HCEC 1CT (cell line): ENCODE measurements at places on chromosomes 13 and 19.

- DNase-seq: no peak
Measured at GRCh38 chr19:20444202-20444885, 121.2 kb downstream of the ZNF737 start.

- DNase-seq: no peak
Measured at GRCh38 chr19:44748426-44749254, at the start of gene BCL3. TSS of gene BCL3 (plus strand) at chr19:44748708. CDS start at chr19:44748791, 83 bp downstream.

DNA sequence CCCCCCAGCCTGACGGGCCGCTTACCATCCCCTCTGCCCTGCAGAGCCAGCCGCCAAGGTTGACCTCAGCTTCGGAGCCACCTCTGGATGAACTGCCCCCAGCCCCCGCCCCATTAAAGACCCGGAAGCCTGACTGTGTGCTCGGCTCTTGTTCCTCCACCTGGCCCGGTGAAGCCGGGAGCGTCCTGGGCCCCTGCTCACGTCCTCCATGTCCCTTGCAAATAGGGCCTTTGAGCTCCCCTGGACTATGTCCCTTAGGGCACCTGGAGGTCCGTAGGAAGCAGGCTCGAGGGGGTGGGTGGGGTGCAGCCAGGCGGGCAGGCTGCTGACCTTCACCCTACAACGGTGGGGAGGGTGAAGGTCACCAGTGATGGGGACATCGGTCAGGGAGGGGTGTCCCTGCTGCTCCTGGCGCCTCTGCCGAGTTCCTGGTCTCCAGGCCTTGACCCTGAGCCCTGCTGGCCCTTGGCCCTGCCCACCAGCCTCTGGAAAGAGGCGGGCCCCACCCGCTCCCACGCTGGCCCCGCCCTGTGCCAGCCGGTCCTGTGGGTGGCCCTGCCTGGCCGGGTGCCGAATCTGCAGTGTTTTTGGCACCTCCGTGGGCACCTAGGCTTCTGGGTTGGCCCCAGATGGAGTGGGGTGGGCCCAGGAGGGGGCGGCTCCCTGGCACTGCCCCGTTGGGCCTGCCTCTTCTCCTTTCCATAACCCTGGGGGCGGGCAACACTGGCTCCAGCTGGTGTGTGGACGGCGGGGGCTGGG lies 3.3 kb downstream of the ATP5F1D start:
- DNase-seq: no peak

DNA sequence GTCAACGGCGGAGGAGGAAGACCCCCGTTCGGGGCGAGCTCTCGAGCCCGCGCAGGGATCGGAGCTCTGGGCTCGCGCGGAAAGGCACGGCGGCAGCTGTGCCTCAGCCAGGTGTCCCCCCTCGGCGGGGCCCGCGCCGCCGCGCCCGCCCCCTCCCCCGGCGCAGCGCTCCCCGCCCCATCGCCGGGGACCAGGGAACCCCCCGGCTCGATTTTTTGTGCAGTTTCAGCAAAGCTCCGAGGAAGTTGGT lies 110.0 kb downstream of the KCNRG start:
- no peak for DNase-seq

DNA sequence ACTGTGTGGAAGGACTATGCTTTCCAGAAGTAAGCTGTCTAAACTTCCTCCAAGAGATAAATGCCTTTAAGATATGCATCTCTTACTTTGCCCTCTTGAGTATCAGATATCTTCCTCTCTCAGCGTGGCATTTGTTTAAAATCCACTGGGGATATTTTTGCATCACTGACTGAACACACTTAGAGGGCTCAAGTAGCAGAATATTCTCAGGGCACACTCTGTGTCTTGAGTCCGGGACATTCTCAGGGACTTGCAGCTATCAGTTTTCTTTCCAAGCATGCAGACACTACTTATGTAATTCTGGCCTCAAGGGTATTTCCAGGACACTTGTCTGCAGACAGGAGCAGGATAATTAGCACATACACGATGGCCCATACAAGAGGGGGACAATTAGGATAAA lies 84.7 kb downstream of the ERCC5 start:
- DNase-seq: no peak

GRCh38 chr13:41643507-41643906 lies 186.2 kb downstream of the RGCC start:
- DNase-seq: no peak

DNA sequence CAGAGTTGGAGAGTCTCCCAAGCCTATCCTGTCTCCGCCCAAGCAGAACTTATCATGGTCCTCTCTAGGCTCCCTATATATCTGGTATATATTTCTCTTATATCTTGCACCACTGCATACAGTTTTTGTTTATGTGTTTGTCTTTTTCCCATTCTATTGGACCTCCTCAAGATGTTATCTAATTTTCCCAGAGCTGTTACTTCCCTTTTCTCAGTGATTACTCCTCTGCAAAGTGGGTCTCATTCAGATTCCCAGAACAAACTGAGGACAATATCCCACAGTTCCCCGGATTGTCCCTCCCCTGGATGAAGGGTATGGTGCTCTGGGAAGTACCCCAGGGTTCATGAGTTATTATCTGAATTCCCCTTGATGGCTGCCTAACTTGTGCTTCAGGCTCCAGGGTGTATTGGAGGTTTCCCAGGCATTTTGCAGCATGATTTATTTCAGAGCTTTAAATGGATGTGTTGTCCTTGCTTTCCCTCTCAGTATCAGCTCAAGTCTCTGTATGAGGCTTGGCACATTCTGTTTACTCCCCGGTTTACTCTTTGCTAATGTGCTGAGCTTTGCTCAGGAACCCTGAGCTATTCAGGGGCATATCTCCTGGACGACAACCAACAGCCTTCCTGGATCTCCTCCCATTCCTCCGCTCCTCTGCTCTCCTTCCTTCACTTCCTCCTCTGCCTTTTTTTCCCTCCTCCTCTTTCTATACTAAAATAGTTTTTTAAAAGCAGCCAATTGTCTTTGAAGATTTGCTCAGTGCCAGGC lies 329.3 kb downstream of the SPRY2 start:
- no peak for DNase-seq

GRCh38 chr19:29893606-29894284 lies 48.3 kb upstream of the URI1 start:
- DNase-seq: no peak

DNA sequence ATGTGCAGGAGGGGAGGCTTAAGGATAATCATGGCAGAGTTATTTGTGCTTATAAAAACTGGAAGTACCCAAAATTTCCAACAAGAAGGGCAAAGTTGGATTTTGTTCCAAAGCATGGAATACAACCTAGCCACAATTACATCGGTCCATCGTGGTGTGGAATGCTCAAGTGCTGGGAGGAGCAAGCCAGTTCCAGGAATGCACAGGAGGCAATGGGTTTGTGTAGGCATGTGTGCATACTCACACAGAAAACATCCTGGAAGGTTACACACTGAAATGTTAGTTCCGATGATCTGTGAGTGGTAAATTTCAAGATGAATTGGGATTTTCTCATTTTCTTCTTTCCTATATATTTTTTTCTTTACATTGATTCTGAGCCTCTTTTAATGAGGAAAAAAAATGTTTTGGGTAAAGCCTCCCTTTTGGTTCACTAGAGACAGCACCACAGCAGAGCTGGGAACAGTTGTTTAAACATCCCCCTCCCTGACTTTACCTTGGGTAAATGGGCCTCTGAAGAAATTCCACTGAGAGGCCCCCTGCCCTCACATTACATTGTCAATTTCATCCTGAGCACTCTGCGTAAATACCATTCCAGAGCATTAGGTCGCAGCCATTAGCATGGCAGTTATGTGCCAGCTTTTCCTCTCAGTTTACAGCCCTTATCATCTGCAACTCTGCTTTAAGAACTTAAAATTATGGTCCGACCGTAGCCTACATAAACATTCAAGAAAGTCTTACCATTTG lies 122.0 kb downstream of the UQCRFS1 start:
- DNase-seq: no peak
